GF-D8 (cell line): ENCODE measurements at places on chromosomes 3 and 15.

DNA sequence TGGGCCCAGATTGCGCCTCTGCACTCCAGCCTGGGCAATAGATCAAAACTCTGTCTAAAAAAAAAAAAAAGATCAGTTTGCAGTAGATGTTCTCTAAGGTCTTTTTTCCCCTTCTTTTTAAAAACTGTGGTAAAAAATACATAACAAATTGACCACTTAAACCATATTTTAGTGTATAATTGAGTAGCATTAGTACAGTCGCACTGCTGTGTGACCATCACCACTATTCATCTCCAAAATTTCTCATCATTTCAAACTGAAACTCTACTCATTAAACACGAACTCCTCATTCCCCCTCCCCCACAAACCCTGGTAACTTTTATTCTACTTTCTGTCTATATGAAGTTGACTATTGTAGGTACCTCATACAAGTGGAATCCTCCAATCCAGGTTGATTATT, 160.3 kb downstream of the PEX5L start:
- DNase-seq = no peak

DNA sequence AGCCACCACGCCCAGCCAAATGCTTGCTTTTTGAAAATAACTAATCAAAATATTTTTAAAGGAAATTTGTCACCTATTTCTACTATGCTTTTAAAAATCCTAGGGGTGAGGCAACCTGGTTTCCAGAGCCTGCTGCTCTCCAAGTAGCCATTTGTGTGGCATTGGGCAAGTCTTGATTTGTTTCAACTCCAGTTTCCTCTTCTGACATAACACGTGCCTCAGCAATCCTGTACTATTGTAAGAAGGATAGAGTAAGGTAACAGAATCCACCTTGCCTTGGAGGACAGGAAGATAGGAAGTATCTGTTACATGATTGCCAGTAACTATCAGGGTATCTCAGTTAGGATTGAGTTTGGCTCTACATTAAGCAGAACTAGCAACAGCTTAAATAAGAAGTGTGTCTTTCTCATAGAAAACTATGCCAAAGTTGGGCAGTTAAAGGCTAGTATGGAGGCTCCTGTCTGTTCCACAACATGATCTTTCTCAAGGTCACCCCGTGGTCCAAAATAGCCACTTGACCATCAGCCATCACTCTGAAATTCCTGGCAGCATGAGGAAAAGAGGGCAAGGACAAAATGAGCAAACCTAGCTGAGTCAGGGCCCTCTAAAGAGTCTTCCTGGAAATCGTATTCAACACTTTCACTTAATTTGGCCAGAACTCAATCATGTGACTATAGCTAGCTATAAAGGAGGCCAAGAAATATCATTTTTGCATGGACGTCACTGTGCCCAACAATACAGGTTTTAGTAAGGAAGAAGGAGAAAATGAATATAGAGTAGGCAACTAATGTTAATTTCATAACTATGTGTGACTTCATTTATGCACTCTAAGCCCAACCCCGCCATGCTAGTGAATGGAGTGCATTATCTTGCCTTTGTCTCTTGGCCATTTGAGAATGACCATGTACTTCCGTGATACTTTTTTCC, 66.1 kb downstream of the HMG20A start:
- no peak for DNase-seq

- no peak for DNase-seq
These were observed 139.6 kb upstream of the ZBTB20 start for GRCh38 chr3:115286529-115287197.

- DNase-seq = no peak
These were observed 321.9 kb upstream of the RASGRP1 start for GRCh38 chr15:38886315-38887163.

DNA sequence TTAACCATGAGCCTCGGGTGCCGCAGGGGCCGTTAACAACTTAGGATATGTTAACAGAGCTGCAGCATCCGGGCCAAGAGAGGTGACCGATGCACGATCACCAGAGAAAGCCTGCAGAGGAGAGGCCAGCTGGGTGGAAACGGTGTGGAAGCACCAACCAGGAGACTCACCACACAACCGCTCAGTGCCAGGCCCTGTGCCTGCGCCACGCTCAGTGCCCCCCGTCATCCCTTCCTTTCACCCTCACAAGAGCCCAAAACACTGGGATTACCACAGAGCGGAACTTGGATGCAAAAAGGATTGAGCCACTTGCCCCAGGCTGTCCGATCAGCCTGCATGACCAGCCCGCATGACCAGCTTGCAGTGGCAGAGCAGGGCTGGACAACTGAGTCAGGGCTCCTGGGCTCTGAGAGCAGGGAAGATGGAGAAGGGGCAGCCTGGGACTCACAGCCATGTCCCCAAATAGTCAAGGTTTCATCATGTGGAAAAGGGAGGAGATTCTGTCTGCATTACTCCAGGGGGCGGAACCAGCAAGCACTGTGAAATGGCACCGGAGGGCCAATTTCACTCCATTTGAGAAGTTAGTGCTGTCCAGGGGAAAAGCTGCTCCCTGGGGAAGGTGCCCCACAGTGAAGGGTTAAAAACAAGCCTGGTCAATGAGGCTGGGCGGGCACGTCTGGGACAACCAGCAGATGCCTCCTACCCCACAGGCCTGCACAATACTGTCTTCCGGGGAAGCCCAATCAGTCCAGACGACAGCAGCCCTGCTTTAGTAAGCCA, 156.8 kb downstream of the ATP10A start:
- DNase-seq = no peak

- no peak for DNase-seq
These were observed 4.2 kb upstream of the TCAIM start for GRCh38 chr3:44334326-44334725.

DNA sequence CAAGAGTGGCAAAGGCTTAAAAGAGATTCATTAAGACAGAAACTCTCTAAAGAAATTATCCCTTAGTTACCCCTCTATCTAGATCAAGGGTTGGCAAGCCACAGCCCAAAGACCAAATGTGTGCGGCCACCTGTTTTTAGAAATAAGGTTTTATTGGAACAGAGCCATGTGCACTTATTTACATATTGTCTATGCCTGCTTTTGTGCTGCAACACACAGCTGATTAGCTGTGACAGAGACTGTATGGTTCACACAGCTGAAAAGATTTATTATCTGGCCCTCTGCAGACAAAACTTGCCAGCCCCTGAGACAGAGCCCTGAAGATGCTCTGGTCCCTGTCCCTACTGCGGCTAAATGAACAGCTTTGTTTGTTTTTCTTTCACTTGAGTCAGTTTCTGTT, 88.1 kb downstream of the ADAMTS9 start:
- no peak for DNase-seq

- no peak for DNase-seq
These were observed 55.2 kb upstream of the TRAK1 start for GRCh38 chr3:42035816-42036482.

- no peak for DNase-seq
These were observed 78.7 kb downstream of the SLC6A1 start for GRCh38 chr3:11071096-11071755.

DNA sequence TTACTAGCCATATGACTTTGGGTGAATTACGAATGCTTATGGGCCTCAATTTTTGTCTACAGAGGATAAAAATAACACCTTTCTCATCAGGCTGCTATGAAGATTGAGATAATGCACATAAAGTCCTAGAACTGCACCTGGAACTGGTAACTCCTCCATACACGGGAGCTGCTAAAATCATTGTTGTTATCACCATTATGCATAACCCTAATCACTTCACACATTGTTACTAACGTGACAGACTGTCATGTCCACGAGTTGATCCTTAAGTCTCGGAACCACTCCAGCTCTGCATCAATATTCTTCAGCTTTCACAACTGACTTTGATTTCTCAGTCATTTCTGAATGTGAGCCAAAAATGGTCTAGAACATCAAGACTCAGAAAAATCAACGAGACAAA, 64.1 kb downstream of the RFTN1 start:
- no peak for DNase-seq

- DNase-seq = no peak
These were observed 47.0 kb downstream of the SUSD5 start for GRCh38 chr3:33171580-33171979.

DNA sequence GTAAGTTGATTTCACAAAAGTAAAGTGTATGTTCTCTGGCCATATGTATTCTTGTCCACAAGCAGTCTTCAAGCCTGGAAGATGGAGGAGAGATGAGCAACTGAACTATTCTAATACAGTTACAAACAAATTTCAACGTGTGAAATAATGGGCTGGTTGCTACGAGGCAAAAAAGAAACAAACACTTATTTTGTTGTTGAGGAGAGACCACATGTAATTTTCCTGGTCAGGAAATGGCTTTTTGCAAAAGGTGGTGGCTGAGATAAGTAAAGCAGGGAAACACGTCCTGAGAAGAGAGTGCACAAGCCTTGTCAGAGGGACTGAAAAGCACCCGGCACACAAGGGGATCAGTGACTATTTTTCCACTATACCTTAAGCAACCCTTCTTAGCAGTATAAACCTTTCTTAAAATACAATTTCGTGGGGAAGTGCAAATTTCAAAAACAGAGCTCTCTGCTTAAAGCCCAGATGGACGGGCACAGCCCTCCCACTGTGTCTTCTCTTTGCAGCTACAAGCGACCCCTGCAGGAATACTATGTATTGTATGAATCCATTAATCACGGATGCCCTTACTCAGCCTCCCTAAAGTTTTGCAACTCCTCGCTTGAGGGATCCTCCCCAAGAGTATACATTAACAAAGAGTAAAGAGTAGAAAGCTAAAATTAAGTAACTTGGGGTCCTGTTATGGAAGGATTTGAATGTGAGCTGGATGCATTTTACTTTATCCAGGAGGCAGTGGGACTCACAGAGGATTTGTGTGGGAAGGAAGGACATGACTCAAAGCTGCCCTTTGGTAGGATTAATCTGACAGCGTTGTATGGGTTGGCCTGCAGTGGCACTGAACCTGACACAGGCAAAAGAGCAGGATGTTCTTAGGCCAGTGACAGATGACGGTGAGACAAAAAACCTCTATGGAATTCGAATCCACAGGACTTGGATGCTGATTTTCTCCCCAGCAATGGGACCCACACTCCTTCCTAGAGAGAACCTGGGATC, 253.7 kb downstream of the IL5RA start:
- DNase-seq = no peak

- no peak for DNase-seq
These were observed 21.6 kb upstream of the PAK6 start for GRCh38 chr15:40217166-40217824.

DNA sequence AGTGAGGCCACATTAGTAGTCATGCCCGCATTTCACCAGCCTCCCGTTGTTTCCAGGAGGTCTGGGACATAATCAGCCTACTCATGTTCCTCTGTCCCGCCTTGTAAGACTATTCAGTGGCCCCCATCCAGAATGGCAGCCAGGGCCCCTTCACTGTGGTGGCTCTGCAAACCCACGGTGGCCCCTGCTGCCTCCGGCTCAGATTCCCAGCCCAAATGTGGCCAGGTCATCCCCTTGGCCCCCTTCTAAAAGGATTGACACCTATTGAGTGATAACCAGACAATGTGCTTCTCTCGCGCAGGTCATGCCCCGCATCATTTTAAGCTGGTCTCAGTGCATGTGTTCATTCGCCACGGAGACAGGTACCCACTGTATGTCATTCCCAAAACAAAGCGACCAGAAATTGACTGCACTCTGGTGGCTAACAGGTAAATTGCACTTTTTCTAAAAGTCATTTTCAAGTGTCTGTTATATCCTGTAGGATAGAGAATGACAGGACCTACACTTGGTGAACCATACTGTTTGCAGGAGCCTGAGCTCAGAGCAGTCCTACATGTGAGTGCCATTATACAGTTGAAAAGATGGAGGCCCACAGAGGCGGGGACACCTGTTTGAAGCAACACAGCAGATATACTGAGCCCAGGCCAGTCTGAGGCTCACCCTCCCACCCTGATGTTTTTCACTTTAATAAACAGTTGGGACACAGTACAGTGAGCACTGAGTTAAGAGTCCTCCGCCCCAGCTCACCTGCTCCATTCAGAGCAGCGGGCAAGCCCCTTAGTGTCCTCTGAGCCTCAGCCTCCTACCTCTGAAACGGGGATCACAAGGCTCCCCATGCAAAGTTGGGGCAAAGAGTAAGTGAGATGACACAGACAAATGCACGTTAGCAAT, 47.7 kb downstream of the PXYLP1 start:
- no peak for DNase-seq

- peak; percentile 18 for DNase-seq
These were observed 37.8 kb upstream of the SPTSSB start for GRCh38 chr3:161409069-161409468.

- DNase-seq = no peak
These were observed 36.1 kb downstream of the FMN1 start for GRCh38 chr15:33158366-33158765.
